ENCODE measurements at places on chromosomes 5 and 9.

GRCh38 chr5:142168365-142168764 is 59.8 kb downstream of the NDFIP1 start:
- DNase-seq, result no peak

DNA sequence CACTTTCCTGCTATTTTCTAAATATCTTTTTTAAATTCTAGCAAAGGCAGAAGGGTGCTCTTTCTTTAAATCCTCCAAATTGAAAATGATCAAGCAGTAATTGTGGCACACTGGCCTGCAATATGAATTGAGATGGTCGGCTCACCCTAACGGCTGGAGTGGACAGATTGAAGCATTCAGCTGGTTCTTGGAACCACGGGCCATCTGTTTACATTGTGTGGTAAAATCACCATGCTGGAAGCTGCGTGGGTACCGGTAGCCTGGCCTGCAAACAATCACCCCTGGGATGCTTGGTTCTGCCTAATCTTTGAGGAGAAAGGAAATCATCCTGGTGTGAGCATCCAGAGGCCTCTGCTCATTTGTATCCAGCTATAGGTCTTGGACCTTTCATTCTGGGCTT is 289.3 kb downstream of the ZNF608 start:
- DNase-seq, result no peak

DNA sequence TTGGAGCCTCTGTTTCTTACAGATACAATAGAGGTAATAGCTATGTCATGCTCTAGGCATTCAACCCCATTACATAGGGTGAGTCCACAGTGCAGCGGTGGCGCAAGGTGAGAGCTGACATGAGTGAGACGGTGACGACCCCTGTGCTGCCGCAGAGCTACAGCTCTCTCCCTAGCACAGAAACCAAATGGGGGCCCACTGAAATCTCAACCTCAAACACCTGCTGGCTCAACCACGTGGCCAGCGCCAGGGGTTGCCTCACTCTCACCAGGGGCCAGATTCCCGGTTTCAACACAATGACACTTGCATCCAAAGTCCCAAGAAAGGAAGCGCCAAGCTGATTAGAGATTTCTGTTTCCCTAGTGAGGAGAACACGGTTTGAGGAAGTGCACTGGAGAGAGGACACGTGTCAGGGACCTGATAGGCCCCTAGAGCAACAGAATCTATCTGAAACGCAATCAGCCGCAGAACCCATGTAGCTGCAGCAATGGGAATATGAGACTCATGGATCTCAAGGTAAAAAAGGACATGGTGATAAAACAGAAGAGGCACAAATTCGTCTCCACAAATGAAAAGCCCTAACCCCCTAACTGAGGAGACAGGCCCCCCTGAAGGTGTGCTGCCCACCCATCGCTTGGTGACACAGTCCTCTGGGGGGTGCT is 114.3 kb downstream of the CRB2 start:
- no peak for DNase-seq

DNA sequence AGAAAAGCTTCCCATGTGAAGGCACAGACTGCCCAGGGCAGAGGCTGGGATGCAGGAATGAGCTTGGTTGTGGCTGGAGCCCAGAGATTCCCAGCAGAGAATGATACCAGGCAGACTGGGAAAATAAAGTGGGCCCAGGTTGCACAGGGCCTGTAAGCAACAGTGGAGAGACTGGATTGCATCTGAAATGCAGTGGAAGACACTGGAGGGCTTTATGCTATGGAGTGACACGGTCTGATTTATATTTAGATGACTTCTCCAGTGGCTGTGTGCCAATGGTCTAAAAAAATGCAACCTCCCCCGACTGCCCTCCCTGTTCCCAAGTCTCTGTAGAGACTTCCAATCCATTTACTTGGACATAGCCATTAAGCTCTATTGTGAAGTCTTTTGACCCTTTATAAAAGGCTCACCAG is 951.1 kb upstream of the DMAC1 start:
- DNase-seq, result no peak

- DNase-seq, result no peak
Observed at GRCh38 chr9:123894822-123895221, 35.1 kb downstream of the DENND1A start.

DNA sequence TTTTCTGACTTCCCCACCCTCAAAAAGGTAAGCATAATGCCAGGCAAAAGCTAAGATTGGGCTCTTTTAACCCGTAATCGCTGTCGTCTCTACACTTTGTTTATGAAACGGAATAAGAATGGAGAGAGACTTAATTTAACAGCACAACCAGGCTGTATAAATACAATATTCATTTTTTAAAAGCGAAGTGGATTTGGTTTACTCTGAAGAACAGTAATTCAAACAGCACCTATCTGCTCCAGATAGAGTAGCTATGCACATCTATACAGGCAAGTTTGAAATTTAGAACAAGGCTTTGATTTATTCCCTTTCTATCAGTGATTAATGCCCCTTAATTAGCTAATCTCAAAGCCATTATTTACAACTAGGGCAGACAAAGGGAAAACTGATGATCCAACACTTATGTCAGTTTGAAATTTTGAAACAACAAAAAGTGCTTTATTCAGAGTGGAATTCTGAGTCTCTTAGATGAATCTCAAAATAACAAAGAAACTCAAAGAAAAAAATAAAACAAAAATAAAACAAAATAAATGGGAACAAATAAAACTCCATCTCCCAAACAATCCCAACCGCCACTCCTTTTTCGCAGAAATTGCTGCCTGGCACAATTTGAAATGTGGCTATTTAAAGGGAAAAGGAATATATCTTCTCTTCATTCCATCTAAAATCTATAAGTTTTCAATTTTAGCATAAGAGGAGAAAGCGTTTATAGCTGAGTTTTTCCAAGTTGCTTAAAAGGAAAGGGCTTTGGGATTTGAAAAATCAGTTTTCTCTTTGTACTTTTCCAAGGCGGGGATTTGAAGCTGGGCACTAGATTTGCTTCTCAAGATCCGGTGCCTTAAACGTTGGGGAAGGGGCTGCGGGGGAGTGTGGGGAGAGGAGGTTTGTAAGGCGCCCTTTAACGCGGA is 298.6 kb downstream of the PARP8 start:
- DNase-seq, result no peak

GRCh38 chr9:3708751-3709150 is 182.9 kb upstream of the RFX3 start:
- no peak for DNase-seq

DNA sequence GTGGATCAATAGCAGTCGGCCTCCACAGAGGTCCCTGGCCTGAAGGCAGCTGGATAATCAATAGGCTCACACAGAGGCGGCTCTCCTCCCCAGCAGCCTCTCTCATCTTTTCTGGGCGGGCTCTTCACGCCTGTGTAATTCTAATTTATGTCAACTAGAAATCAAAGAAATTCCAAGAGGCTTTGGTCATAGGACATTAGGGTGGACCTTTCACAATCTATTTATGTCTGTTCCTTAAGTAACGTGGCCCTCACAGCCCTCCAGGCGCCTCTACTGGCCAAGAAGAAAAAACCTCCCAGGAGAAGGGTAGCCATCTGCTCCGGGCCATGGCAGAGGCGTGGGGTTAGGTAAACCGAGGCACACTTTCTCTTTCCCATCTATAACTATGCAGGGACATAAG is 205.1 kb upstream of the EFNA5 start:
- no peak for DNase-seq

GRCh38 chr9:6024035-6024554 is 8.7 kb upstream of the RANBP6 start:
- no peak for DNase-seq

DNA sequence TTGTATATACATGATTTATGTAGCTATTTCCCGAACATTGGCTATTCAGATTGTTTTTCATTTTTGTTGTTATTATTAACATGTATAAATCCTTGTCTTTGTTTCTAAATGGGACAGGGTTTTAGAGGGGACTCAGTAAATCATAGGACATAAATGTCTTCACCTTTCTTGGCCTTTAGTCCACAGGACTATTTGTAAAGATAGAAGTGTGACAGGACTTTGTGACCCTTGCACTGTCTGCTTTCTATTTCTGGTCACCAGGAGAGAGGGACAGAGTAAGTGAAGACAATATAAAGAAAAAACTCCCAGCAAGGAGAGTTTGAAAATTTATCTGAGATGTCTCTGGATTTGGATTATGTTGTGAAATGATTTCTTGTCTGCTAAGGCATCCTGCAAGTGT is 78.6 kb upstream of the GOLM1 start:
- DNase-seq, result no peak

- no peak for DNase-seq
Observed at GRCh38 chr9:80554301-80554700, 982.5 kb downstream of the TLE4 start.

- no peak for DNase-seq
Observed at GRCh38 chr9:121876255-121876654, 216.9 kb downstream of the TTLL11 start.

All from sciatic nerve (tissue), 2 donors.